Renal cortex interstitium (tissue), 15 donors: ENCODE measurements at places on chromosomes 13 and 19. TPM values are rescaled to one million over a fixed set of nuclear protein-coding genes. Genes with fewer than 3 reads are reported as not detected.

The CIRBP gene
- 803 TPM for polyA plus RNA-seq

The CACNG7 gene
- polyA plus RNA-seq = 0.45 TPM

The TPTE2 gene
- 0.17 TPM for polyA plus RNA-seq

The PTGIR gene
- 1.3 TPM for polyA plus RNA-seq

The KIR2DL4 gene
- not detected for polyA plus RNA-seq

The SGTA gene
- 62.8 TPM for polyA plus RNA-seq

The LGALS4 gene
- polyA plus RNA-seq = 1.4 TPM

The FXYD1 gene
- 22.3 TPM for polyA plus RNA-seq

The ZNF486 gene
- polyA plus RNA-seq = 16.7 TPM

The NLRP4 gene
- not detected for polyA plus RNA-seq

The LRFN3 gene
- 13.3 TPM for polyA plus RNA-seq

The UHRF1 gene
- 27.3 TPM for polyA plus RNA-seq

The CGB1 gene
- not detected for polyA plus RNA-seq

The F10 gene
- polyA plus RNA-seq = 22.6 TPM
